ENCODE measurements at places on chromosomes 7 and 10.
A peak's percentile ranks its signal among the peaks of the same experiment; 100 is the strongest.

DNA sequence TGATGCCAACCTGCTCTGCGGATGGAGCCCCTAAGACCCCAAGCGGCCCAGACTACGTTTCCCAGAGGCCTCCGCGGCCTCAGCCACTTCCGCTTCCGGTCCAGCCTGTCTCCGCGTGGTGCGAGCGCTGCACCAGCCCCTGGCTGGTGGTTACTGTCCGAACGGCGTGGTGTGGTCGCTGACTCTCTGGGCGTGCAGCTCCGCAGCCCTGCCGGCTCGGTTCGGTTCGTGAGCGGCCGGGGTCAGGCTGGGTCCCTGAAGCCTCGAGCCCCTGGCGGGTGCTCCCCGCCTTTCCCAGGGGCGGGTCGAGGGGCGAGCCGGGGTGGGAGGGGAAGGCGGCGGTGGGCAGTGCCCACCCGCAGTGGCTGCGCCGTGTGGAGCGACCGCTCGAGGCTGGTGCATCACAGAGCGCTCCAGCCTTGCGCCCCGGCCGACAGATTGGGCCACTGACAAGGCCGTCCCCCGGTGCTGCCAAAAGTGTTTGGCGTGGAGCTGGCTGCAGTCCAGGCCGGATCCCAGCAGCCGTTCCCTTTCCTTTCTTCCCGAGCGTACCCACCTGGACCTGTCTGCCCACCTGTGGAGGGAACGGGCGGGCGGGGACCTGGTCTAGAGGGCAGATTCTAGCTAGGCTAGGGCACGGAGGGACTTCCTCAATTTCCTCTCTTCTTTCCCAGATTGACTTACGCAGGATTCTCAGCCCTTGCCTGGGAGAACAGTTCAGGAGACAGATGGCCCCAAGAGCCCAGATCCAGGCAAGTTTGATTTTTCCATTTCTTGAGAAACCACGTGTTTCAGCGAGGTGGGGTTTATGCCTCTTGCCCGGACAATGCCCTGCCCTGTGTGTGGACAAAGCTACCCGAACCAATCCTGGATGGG is at the start of gene ZNF485:
TSS of gene ZNF485 (plus strand) at position 116 of the 876 bp plus-strand sequence. CDS start at position 729, 613 bp downstream.
- DNase-seq = peak; percentile 29

DNA sequence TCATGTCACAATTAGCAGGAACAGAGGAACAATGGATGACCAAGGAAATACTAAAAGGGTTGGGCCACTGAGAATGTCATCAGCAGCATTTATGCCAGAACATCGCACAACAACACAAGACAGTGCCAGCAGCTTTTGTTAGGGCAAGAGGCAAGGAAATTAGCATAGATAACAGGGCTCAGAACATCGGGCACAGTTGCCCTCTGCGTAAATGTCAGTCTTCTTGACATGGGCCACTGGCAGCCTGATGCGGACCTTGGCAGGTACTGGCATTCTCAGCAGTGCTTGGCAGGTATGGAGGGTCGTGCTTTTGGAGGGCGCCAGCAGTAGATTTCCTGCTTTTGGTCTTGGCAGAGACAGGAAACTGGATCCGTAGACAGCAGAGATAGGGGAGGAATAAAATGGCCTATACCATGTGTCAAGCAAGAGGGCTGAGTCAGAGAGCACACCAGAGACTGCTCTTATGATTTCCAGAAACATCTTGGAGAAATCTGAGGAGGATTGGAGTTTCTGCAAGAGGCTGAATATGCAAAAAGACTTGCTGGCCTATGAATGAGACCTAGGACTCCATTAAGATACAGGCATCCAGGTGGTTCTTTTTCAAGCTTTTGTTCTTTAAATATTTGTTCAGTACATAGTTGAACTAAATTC is 371.5 kb upstream of the MTPN start:
- no peak for DNase-seq

- DNase-seq = no peak
Observed at GRCh38 chr10:48194830-48195229, 79.7 kb downstream of the FRMPD2 start.

- no peak for DNase-seq
Observed at GRCh38 chr7:47488969-47489342, 93.0 kb downstream of the TNS3 start.

Measured in activated naive CD4-positive, alpha-beta T cell (primary cell).